NCI-H1105 (cell line): ENCODE measurements at places on chromosomes 3 and 15.

GRCh38 chr15:56989411-56989924, 71.0 kb downstream of the TCF12 start:
- no peak for DNase-seq

DNA sequence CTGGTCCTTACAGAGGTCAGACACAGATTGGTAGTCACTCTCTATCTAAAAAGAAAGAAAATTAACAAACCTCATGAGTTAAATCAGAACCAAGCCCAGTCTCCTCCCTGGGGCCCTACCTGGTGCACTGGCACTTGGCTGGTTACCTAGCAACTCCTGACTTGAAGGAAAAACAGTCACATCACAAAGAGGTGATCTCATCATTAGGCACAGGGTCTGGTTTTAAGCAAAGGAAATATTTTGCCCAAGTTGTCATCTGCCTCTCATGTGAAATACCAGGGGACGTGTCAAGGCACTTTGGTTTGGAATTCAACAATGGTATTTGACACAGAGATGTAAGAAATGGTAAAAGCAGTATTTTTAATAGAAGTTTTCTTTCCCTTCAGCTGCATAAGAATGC, 47.7 kb upstream of the FMN1 start:
- DNase-seq = no peak

DNA sequence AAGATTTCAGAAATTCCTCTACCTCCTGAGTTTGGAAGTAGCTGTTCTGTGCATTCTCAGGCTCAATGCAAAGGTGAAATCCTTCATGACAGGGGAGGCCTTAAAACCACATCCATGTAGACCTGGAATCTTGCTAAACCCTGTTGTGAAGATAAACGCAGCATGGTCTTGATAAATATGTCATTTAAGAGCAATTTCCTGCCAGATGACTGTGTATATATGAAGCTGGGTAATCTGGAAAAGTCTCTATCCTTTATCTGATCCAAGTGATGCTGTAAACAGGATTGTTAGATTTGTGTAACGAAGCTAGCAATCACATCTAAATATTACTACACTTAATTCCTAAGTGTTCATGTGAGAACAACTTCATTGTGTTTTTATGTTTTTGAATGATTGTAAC, 9.1 kb downstream of the MCTP2 start:
- no peak for DNase-seq

DNA sequence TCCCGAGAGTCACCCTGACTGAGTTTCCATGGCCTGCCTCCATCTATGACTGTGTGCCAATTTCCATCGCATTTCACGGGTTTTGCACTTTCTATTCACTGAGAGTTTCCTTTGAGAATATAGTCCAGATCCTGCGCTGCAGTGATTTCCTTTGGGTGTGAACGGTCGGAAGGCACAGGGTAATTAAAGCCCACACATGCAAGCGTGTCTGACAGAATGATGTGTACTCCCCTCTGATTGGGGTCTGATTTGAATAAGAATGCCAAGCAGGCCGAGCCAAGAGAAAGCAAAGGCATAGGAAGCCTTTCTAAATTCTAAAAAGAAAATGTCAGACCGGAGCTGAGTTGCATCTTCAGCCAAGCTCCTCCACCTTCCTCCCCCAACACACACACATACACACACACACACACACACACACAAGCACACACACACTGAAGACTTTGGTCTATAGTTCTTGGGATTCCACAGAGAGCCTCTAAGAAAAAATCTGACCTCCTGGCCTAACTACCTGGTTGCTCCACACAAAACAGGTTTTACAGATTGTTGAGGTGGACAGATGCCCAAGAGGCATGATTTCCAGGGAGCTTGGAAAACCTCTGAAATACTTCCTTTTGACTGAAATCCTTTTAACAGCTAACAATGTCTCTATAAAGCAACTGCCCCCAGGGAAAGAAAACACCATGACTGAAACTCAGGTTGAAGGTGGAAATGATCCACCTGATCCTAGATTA, 59.7 kb upstream of the LRRN1 start:
- no peak for DNase-seq

- DNase-seq = no peak
These were observed 5.7 kb upstream of the APEH start for GRCh38 chr3:49668414-49668797.

GRCh38 chr3:126682009-126682408, 22.0 kb upstream of the CHCHD6 start:
- no peak for DNase-seq

DNA sequence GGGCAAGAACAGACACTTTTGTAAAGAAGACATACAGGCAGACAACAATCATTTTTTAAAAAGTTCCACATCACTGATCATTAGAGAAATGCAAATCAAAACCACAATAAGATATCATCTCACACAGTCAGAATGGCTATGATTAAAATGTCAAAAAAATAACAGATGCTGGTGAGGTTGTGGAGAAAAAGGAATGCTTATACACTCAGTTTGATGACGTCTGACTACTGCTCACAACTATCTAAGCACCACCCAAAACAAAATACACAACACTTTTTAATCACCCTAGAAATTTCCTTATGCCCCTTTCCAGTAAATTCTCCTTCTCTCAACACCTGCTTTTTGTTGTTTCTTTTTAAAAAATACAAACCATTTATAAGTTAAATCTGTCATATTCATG, 228.8 kb downstream of the ISL2 start:
- DNase-seq = no peak

DNA sequence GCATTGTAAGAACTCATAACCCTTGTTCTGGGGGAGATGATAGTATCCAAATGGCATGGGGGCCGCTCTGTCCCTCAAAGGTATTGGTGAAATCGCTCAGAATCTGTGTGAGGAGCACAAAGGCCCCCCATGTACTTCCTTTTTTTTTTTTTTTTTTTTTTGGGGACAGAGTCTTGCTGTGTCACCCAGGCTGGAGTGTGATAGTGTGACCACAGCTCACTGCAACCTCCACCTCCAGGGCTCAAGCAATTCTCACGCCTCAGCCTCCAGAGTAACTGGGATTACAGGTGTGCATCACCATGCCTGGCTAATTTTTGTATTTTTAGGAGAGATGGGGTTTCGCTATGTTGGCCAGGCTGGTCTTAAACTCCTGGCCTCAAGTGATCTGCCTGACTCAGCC, 37.0 kb downstream of the CMTM8 start:
- no peak for DNase-seq

- no peak for DNase-seq
These were observed 29.3 kb downstream of the CTSH start for GRCh38 chr15:78915341-78916087.

DNA sequence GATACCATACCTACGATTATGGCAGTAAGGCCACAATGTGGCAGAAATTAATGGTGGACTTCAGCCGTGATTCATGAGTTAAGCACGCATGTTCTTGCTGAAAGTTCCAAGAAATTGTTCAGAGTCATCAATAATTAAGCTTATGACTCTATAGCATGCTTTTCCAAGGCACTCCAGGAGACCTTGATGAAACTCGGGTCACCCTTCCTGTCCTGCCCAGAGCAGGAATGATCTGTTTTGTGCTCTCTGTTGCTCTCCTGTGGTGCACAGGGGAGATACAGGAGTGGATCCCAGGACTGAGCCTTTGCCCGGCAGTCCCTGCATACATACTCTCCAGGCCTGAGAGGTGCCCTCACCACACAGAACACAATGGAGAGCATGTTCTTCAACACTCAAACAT, 141.6 kb upstream of the SLC2A2 start:
- DNase-seq = no peak

DNA sequence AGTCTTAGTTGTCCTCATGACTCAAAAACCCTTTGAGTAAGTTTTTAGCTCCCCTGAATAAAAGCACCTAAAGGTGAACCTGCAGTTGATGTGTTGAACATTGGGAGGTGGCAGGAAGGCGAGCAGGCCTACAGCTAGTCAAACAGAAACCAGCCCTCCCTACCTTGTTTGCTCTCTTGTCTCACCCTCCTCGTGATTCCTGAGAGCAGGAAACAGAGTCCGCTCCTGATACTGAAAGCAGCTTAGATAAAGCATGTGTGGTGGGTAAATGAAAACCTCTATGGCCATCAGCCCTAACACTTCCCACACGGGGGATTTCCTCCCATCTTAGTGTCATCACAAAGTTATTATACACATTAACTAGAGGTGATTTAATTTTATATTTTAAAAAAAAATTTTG, 21.8 kb upstream of the CLDN18 start:
- DNase-seq = no peak

DNA sequence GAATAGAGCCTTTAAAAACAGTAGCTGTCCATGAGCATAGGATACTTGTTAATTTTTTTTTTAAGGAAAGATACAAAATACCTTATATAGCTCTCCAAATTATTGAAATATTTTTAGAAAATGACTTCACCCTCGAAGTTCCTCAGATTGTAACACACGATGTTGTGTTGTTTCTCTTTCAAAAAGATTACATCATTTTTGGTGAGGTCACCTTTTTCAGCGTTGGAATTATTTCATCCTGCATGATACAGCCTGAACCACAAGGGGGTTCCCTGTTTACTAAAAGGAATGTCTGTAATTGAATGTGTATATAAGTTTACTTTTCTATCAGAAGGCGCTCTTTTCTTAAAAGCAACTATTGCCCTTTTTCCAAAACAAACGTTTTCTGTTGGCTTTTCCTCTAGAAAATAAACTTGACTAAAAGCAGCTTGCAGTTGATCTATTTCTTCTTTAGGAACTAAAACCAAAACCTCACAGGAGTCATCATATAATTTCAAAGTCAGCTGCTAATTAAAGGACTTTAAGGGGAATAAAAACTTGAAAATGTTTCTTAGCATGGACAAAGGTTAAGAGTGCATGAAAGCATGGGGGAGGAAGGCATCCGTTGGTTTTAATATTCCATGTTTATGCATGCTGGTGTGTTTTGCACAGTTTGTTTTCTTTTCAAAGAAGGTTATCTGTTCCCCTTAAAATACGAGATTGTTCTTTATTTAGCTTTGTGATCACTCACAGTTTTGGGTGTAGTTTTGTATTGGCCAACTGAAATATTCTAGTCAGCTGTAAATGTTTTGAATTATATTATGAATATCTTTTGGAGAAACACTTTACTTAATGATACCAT, 29.4 kb downstream of the LYSMD4 start:
- no peak for DNase-seq

GRCh38 chr15:43370310-43370974, 401 bp downstream of the ZSCAN29 start:
- no peak for DNase-seq

DNA sequence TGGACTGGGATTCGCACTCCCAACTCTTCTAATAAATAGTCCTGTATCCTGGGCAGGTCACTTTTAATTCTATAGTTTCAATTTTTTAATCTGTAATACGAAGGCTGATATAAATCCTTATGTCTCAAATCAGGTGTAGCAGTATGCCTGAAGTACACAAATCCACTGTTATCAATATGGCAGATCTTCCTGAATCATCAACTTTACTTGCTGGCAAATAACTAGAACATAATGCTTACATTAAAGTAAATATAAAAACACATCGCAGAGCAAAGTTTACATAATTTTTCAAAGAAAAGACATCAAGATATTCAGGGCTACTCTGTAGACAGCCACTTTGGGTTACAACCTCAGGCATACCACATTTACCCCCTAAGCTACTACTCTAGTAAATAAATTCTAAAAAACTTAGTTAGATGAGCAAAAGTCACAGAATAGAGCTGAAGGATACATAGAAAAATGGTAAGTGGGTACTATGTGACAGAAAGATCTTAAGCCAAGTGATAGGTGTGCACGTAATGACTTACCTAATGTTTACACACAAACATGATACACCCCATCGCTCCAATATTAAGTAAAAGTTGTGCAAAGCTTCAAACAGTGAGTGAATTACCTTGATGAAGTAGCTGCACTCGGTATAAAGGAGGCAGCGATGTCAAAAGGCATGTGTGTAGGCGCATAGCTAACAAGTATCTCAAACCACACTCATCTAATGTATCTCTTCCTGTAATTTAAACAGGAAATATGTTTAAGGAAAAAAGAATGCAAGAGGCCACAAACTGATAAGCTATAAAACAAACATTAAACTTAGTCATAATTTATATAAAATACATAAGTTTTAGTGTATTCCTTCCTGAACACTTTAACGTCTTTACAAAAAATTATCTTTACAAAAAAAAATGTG, 127.9 kb downstream of the DMXL2 start:
- no peak for DNase-seq

GRCh38 chr3:8649757-8650156, 5.2 kb upstream of the SSUH2 start:
- no peak for DNase-seq

DNA sequence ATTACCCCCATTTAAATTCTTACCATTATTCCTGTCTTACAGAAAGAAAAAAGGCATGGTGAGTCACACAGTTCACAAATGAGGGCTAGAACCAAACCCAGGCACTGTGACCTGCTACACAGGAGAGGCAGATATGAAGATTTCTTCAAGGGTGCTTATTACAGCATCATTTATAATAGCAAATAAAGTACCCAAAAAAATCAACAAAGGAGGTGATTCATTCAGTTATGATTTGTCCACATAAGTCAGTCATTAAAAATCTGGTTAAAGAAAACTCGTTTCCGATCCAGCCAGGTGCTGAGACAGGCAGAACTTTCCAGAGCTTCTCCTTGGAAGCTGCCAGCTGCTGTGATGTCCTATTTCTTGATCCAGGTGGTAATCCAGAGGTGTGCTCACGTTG, 7.5 kb upstream of the LOXL1 start:
- no peak for DNase-seq

GRCh38 chr3:114081037-114081436, 24.5 kb downstream of the QTRT2 start:
- DNase-seq = no peak

GRCh38 chr3:113663324-113663750, 33.1 kb downstream of the USF3 start:
- no peak for DNase-seq

GRCh38 chr3:171046760-171047159, 20.2 kb upstream of the SLC2A2 start:
- DNase-seq = no peak

DNA sequence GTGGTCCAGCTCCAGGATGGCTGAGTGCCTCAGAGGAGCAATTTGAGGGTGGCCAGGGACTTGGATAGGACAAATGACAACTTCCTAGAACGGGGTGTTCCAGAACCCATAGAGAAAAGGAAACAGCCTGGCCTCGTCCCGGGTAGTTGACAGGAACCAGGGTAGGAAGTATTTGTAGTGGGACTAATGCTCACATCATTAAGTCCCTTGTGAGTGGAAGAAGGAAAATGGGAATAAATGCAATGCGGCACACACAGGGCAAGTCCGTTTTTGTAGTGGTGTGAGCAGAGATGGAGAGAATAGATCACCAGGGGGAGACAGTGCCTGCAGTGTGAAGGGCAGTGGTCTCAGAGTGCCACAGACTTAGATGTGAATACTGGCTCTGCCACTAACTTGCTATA, 19.6 kb downstream of the TIMP4 start:
- DNase-seq = no peak

- no peak for DNase-seq
These were observed 39.8 kb upstream of the DUSP7 start for GRCh38 chr3:52095990-52096775.

DNA sequence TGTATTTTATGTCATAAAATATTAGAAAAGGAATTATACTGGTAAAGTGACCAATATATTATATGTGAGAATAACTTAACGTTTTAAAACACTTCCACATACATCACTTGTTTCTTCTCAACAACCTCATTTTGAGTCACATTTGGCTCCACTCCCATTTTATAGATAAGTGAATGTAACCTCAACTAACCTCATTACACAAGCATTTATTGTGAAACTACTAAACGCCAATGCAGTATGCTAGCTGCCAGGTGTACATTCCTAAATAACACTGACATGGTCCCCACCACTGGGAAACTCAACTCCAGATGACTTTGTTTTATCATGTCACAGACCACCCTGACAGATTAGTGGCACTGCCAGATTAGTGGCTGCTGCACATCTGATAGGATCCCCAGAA, 249.7 kb upstream of the CNTN4 start:
- no peak for DNase-seq

- no peak for DNase-seq
These were observed 62.5 kb upstream of the TAMM41 start for GRCh38 chr3:11908981-11909698.
